ENCODE measurements at places on chromosomes 3 and 15.

DNA sequence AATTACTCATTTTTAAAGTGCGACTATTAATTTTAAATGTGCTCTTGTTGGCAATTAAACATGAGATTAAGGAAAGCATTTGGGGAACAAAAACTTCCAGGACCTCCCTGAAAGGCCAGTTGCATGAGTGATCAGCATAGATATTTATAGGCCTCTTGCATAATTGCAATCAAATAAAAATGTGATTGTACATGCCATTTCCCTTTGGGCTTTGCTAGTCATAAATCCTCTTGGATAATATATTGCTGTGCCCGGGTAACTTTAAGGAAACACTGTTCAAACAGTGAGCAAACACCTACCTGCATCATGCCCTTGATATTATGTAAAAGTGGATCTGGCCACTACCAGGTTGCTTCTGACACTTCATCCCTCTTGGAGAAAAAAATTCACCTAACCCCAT lies 239.1 kb downstream of the MCTP2 start:
- DNase-seq: no peak

DNA sequence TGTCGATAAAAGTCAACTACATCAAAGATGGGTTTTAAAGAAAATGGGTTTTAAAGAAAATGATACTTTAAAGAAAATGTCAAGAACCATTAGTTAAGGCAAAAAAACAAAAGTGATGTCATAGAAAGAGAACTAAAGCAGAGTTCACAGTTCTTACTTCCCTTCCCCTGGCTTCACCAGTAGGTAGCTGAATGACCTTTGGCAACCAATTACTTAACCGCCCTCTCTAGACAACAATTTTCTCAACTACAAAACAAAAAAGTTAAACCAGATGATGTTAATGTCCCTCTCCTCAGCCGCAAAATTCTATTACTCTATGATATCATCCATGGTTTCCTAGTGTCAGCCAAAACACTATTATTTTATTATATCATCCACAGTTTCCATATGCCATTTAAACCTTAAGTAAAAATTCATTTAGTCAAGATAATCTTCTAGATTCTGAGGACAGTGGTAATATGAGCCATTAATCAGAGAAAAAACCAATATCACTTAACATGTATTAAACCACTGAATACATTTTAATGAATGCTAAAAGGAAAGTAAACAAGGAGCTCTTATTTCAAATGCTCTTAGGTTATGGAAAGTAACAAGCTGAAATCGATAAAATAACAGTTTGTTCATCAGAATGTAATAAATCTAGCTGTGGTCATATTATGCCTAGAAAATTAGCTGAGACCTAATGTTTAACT lies 13.1 kb downstream of the RYK start:
- DNase-seq: peak; percentile 51

DNA sequence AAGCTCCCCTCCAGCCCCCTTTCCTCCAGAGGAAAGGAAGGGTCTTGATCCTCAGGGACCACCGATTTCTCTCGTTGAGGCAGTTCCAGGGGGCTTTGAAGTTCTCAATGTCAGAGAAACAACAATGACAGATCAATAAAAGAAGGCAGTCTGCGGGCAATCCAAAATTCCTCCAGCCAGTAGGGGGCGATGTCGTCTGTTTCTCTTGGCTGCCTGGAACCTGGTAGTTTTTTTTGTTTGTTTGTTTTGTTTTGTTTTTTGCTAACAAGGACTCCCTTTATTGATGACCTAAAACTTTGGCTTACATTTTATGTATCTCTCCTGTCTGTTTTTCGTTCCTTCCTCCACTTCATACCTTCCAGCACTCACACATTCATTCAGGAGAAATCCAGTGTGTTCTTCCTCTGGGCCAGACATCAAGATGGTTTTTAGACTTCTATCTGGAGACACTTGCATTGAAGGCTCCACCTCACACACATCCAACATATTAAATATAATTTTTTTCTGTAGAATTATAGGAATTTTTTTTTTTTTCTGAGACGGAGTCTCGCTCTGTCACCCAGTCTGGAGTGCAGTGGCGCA lies 276.6 kb downstream of the RPLP1 start:
- peak; percentile 52 for DNase-seq

- DNase-seq: no peak
Observed at GRCh38 chr15:35170207-35170606, 85.1 kb upstream of the NANOGP8 start.

DNA sequence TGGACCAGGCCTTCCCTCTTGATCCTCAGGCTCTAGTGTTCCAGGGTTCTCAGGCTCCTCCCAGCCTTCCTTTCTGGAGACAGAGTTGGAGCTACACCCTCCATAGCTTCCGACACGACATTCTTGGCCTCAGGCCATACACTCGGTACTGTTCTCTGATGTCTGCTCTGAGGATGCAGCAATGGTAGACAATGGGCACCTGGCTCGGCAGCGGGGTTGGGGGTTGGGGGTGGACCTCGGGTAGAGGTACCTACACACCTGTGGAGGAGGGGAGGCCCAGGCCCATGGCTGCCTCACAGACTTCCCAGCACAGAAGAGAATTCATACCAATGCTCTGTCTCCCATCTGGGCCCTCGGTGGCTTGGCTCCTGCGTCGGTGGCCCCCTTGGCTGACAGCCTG lies 21.4 kb downstream of the CCDC13 start:
- DNase-seq: no peak

DNA sequence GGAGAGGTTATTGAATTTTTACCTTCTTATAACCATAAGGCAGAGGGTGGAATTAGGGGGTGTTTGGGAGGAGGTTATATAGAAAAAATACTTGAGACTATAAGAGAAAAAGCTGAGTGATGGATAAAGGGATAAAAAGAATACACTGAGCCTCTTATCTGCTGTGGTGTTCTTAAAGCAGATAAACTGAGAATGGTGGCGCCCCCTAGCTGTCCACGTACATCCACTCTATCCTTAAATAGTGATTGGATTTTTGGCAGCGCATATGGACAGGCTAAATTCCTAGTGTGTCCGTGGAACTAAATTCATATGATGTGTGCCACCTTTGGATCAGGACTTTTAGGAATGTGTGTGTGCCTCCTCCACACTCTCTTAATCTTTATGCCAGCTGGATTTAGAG lies 121.1 kb downstream of the OXSM start:
- no peak for DNase-seq

DNA sequence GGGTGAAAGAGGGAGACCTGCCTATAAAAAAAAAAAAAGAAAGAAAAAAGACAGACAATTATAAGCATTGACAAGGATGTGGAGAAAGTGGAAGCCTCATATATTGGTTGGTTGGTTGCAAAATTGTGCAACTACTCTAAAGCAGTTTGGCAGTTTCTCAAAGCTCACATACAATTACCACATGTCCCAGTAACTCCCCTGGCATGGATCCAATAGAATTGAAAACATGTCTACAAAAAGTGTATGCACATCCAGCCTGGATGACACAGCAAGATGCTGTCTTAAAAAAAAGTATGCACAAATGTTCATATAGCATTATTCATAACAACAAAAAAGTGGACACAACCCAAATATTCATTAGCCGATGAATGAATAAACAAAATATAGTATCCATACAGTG lies 19.5 kb downstream of the SETMAR start:
- DNase-seq: no peak

GRCh38 chr15:26176831-26177230 lies 313.7 kb upstream of the ATP10A start:
- no peak for DNase-seq

- DNase-seq: no peak
Observed at GRCh38 chr3:190174471-190174870, 53.8 kb upstream of the P3H2 start.

DNA sequence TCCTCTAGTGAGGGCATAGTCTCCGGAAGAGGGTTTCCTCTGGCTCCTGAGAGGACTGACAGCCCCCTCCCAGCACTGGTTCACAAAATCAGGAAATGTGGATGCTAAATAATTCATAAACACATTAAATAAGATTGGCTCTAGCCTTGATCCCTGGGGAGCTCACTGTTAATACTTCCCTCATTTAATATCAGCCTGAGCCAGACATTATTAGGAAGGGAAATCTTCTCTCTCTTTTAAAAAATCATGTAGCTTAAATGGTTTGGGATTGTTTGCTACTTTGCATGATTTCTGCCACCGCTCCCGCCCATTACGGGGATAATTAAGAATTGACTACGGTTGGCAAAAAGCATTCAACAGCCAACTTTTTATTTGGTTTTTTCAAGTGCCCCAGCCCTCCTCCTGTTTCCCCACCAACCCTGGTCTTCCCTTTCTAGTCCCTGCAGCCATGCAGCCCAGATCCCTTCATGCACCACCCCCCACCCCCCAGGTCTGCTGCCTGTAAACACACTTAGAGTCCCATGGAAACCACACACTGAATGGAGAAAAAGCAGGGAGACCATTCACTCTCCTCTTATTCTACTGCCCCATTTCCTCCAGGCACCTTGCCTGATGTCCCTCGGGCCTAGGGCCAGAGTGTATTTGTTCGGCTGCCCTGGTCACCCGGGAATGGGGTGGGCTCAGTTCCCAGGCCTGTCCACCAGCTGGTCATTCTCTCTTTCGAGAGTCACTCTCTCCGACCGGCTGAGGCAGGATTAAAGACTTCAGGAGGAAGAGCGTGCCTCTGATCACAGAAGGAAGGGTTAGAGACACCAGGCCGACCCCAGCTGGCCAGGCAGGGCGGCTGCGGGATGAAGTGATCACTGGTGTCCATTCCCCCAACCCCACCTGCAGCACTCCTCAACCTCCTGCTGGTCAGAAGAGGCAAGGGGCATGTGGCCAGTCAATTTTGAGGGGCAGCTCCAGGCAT lies 45.1 kb downstream of the SEMA5B start:
- peak; percentile 15 for DNase-seq

GRCh38 chr3:21109056-21109455 lies 642.0 kb downstream of the ZNF385D start:
- no peak for DNase-seq

- peak; percentile 71 for DNase-seq
Observed at GRCh38 chr15:66931768-66932633, 133.4 kb upstream of the SMAD3 start.

DNA sequence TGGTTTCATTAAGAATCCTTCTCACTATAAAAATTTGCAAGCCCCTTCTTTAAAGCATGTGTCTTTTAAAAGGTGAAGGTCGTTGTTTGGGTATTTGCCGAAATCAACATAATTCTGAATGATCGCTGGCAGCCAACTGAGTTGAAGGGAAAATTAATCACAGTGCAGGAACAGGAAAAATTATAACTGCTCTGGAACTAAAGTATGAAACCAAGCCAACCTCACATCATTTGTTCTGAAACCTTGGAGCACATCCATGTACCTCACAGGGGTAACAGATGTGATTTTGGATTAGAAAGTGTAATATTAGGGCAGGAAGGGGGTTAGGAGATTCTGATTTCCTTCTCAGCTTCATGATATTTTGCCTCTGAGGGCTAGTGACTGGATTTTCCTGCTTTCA lies 52.2 kb upstream of the PTX3 start:
- DNase-seq: no peak

GRCh38 chr15:93036951-93037819 lies 51.8 kb downstream of the RGMA start:
- DNase-seq: no peak

- no peak for DNase-seq
Observed at GRCh38 chr3:115517457-115518050, 105.8 kb upstream of the GAP43 start.

GRCh38 chr3:86990012-86990733 lies 776 bp downstream of the VGLL3 start:
- DNase-seq: peak; percentile 81
